ENCODE measurements at places on chromosomes 1 and 21.

GRCh38 chr1:19484338-19484797, 971 bp downstream of the CAPZB start:
- no peak for DNase-seq

DNA sequence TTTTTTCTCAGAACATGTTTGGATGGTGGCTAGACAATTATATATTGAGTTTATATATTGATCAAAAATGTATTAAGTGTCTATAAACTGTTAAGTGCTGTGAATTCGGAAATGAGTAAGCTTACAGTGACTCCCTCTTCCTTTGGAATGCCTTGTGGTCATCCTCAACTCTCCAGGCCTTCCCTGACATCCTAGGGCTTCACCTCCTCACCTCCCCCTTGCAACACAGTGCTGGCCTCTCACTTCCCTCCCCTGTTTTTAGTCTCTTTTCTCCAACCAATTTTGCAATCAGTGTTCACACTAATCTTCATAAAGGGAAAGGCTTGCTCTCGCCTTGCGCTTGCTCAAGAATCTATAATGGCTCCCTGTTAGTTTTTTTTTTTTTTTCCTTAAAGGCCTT, 95.1 kb upstream of the C1orf21 start:
- DNase-seq = no peak

- DNase-seq = no peak
Observed at GRCh38 chr1:116257341-116257767, 115.7 kb upstream of the ATP1A1 start.

DNA sequence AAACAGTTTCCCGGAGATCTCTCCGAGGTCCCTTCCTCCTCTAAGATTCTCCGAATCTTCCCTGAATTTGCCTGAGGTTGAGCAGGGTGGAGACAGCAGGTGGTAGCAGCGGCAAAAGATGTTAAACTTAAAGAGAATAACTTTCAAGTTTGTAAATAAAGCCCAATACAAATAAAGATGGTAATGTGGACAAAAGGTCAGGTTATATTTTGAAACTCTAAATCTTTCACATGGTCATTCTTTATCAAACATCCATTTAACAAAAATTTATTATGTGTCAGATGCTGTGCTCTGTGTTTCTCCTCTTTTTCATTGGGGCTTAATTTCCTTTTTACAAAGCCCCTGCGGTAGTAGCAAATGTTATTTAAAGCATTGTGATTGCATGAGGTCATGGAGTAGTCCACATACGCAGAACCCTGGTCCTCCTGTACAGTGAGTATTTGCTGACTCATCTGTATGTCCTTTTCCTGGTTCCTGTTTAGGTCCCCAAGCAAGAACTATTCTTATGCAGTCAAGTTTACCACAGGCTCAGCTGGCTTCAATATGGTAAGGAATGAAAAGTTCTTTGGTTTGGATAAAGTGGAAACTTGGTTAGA, 119.2 kb downstream of the ITSN1 start:
- no peak for DNase-seq

DNA sequence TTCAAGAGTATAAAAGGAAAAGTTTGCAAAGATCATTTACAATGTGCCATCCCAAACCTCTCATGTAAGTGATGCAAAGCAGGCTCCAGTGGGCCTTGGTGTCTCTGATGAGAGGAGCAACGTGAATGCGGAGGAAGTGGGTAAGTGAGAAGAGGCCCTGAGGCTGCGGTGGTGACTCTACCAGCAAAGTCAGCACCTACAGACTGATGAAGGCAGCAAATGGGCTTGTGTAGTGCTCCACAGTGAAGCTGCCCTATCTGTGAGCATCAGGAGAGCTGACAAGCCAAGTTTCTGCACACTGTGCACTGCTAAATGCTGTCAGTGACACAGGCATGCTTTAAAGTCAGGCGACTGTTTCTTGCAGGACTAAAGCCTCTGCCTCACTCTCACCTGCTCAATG, 15.6 kb upstream of the RAP1A start:
- DNase-seq = no peak

DNA sequence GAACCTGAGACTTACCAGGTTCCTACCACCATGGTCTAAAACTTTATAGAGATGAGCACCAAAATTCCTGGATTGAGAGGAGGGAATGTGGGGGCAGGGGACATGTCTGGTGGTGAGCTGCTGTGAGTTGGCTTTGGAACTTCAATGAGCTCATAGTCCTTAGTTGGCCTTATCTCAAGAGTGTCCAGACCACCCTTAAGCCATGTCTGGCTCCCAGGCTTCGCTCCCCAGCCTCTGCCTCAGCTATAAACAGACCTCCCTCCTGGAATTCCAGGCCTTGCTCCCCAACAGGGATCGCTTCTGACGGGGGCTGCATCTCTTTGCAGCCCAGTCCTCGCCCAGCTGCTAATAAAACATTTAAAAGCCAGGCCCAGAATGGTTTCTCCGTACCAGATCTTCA, 19.5 kb downstream of the ATF3 start:
- no peak for DNase-seq
